ENCODE measurements at places on chromosomes 12 and 14.

DNA sequence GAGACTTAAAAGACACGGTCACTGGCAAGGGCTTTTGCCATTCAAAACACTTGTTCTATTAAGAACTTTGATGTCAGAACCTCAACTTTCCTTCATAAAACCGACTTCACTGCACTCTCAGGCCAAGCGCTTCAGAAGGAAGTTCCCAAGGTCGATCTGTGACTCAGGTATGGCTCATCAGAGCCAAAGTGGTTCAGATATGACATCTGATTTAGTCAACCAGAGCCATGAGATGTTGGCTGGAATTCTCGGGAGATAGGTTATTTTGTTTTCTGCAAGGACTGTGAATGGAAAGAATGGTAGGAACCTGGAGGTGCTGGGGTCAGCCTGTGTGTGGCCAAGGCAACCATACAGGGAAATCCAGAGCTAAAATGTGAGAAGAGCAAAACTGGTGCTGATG lies 445.6 kb downstream of the GLT1D1 start:
- DNase-seq = no peak

- no peak for DNase-seq
Measured at GRCh38 chr14:29926228-29926627, 1.4 kb downstream of the PRKD1 start.

DNA sequence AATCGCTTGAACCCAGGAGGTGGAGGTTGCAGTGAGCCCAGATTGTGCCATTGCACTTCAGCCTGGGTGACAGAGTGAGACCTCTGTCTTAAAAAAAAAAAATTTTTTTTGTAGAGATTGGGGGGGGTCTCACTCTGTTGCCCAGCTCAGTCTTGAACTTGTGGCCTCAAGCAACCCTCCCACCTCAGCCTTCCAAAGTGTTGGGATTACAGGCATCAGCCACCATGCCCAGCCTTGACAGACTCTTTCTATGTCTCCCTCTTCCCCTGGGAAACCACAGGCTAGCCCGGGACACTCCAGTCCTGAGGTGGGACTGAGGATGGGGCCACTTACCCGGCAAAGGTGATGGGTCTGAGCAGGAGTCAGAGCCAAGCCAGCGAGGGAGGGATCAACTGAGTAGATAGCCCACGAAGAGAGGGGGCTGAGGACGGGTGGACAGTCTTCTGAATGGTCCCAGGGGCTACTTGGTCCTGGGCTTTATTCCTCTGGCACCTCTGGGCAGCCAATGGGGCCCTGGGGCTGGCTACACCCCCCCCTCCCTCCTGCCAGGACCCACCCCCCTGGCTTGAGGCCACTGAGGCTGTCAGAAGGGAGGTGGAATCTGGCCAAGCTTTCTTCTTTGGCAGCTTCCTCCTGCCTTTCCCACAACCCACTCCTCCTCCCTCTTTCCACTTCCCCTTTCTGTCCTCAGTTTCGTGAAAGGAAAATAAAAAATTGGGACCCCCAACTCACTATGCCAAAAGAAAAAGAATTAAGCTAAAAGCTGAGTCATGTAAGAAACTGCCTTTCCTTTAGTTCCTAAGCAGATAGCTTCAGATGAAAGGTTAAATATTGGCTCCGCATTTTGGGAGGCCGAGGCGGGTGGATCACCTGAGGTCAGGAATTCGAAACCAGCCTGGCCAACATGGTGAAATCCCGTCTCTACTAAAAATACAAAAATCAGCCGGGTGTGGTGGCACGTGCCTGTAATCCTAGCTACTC lies at the start of gene SDS:
SDS (minus strand) TSS at position 453 of the 981 bp plus-strand sequence. CDS start 4,179 bp downstream, outside the sequence.
- peak; percentile 44 for DNase-seq

DNA sequence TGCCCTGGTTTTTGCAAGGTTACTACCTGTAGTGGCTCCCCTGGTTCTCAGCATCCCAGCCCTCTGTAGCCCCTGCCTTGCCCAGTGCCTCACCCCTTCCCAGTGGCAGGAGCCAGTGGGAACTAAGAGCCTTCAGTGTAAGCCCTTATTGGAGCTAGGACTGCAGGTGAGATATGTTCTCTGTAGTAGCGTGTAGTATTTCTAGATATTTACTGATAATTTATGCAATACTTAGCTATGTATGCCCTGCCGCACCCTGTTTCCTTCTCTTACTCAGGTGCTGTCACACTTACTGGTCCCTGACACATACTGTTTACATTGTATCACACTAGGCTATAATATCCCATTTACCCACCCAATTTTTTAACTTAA lies 3.6 kb downstream of the BMAL2 start:
- DNase-seq = no peak

GRCh38 chr12:15608941-15609340 lies 180.2 kb downstream of the EPS8 start:
- DNase-seq = no peak

- DNase-seq = no peak
Measured at GRCh38 chr12:94258593-94258992, 110.2 kb downstream of the PLXNC1 start.

DNA sequence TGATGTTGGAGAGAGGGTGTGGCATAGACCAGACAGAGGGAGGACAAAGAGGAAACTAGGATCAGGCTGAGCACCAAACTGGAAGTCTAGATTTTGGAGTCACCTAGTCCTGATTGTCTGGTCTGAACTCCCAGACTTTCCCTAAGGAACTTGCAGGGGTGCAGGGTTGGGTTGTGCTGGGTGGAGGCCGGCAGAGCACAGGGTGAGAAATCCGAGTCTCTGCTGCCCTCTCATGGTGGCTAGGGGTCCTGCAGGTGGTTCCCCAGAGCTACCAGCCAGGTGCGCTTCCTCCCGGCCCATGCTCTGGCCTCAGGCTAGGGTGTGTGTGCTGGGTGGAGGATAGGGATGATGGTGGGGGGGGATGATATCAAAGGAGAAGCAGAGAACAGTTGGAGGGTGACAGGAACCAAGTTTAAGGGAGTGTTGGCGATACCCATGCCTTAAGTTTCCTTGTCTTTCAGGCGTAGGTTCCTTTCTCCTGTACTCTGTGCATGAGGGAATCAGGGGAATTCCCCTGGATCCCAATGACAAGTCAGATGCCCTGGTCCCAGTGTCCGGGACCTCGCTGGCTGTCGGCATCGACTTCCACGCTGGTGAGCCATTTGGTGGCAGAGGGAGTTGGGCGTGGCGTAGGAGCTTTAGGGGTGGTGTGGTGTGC lies 33.5 kb upstream of the NXPH4 start:
- DNase-seq = peak; percentile 76

GRCh38 chr12:103672401-103673119 lies 85.5 kb downstream of the STAB2 start:
- no peak for DNase-seq

- DNase-seq = peak; percentile 2
Measured at GRCh38 chr12:81520064-81520945, 238.8 kb downstream of the PPFIA2 start.
